Muscle of back (tissue), 13 donors: ENCODE measurements at places on chromosomes 16 and 17. TPM values are rescaled to one million over a fixed set of nuclear protein-coding genes. Genes with fewer than 3 reads are reported as not detected.

Gene SHCBP1
- 8.2 TPM for polyA plus RNA-seq

Gene PRSS33
- not detected for polyA plus RNA-seq

Gene LAT
- polyA plus RNA-seq = 1.8 TPM

Gene CEMP1
- polyA plus RNA-seq = not detected

Gene CCL4L2
- polyA plus RNA-seq = 0.79 TPM

Gene RNF227
- polyA plus RNA-seq = 2.7 TPM

Gene RRAD
- polyA plus RNA-seq = 7.5 TPM

Gene SLC16A6
- 0.38 TPM for polyA plus RNA-seq

Gene NPIPA2
- polyA plus RNA-seq = 6.4 TPM

Gene PIK3R5
- 1.9 TPM for polyA plus RNA-seq

DNA sequence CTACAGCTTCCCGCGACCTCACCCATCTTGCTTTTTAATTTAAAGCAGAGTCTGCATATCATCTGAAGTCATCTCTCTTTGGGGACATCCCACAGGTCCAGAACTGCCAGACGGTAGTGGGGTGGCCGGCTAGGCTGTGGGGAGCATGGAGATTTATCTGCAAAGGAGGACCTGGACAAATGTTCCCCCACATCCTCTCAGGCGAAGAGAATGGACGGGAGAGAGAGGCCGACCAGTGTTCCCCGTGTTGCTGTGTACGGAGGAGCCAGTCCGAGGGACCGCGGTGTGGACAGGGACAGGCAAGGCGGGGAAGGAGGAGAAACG lies 665 bp upstream of the MT1M start:
- DNase-seq = no peak

DNA sequence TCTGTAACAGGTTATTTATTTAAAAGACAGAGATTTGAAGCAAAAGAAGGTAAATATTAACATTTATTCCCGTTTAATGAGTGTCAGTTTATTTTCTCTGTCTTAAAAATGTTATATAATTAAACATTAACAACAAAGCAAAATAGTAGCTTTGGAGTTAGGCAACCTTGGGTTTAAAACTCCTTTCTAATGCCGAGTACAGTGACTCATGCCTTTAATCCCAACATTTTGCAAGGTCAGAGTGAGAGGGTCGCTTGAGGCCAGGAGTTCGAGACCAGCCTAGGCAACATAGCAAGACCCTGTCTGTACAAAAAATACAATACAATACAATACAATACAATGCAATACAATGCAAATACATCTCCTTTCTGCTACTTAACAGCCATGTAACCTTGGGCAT lies 128.7 kb downstream of the CHD9 start:
- no peak for DNase-seq

DNA sequence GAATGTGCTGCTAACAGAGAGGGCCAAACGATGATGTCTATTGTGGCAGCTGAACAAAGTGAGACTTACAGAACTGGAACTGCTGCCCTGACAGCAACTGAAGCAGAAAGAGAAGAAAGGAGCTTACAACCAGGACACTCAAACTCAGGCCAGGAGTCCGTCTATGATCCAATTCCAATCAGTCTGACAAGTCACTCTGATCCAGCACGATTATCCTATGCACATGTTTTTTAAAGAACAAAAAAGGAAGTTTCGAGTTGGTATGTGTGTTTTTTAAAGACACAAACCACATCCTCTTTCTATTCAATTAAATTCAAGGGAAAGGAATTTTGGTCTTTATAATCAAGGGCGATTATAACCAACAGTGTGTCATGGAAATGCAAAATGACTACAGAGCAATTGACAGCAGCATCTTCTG lies 42.4 kb upstream of the MTMR4 start:
- DNase-seq = peak; percentile 47

- no peak for DNase-seq
These were observed 13.1 kb downstream of the RAPGEFL1 start for GRCh38 chr17:40190197-40191021.

DNA sequence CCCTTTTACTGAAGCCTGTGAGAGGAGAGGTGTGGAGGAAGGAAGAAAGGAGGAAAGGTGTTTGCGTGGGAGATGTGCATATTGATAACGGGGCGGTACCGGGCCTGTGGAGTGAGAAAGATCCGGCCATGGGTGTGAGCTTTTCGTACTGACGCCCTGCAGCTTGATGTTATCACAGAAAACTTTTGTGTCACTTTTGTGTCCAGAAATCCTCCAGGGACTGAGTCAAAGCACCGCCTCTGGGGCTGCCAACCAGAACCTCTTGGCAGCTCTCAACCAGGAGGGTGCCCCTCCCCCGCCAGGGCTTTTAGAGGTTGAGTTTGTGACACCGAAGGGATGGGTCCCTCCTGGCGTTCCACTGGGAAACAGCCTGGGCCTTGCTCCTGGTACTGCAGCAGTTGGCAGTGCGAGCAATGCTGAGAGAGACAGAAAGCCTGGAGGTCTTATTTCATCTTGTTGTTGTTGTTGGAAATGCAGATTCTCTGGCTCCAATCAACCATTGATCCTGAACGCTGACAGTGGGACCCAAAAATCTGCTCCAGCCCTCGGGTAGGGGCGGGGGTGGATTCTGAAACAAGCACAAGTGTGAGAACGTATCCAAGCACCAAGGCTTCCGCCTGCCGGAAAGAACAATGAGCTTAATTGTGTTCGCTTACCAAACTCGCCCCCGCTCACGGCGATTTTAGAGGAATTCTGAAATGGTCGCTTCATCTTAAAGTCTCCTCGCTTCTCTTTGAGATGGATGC lies 65.0 kb downstream of the CRISPLD2 start:
- DNase-seq = peak; percentile 45

DNA sequence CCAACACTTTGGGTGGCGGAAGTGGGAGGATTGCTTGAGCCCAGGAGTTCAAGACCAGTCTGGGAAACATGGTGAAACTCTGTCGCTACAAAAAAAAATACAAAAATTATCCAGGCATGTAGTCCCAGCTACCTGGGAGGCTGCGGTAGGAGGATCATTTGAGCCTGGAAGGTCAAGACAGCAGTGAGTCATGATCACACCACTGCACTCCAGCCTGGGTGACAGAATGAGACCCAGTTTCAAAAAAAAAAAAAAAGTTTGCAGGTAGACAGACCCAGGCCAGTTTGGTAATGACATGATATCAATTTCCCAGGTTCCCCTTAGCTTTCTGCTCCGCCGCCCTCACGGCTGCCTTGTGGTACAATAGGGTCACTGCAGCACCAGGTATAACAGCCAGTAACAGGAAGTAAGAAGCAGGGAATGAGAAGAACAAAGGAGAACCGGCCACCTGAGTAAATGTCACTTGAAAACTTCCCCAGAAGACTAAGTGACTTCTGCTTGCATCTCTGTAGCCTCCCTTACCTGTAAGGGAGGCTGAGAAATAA lies 201.2 kb upstream of the HSBP1 start:
- DNase-seq = no peak

DNA sequence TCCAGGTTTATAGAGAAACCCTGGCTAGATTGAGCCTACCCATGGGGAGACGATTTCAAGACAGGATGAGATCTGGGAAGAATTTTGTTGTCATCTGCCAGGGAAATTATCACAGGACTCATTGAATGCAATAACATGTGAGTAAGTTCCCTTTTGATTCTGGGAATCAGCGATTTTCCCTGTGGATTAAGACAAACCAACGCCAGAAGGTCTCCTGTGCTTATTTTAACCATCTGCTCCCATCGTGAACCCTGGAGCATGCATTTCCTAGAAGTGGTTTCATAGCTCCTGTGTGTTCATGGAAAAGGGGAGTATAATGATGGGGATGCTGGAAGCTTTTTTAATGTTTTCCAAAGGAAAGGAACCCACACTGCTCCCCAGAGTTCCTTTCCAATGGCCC lies 21.0 kb upstream of the ARHGAP44 start:
- DNase-seq = no peak

GRCh38 chr16:8713635-8714172 lies 39.3 kb downstream of the ABAT start:
- DNase-seq = no peak

- DNase-seq = no peak
These were observed 65.2 kb upstream of the SIAH1 start for GRCh38 chr16:48450367-48450766.

- DNase-seq = peak; percentile 23
These were observed 19.4 kb downstream of the IQCK start for GRCh38 chr16:19737306-19738038.

DNA sequence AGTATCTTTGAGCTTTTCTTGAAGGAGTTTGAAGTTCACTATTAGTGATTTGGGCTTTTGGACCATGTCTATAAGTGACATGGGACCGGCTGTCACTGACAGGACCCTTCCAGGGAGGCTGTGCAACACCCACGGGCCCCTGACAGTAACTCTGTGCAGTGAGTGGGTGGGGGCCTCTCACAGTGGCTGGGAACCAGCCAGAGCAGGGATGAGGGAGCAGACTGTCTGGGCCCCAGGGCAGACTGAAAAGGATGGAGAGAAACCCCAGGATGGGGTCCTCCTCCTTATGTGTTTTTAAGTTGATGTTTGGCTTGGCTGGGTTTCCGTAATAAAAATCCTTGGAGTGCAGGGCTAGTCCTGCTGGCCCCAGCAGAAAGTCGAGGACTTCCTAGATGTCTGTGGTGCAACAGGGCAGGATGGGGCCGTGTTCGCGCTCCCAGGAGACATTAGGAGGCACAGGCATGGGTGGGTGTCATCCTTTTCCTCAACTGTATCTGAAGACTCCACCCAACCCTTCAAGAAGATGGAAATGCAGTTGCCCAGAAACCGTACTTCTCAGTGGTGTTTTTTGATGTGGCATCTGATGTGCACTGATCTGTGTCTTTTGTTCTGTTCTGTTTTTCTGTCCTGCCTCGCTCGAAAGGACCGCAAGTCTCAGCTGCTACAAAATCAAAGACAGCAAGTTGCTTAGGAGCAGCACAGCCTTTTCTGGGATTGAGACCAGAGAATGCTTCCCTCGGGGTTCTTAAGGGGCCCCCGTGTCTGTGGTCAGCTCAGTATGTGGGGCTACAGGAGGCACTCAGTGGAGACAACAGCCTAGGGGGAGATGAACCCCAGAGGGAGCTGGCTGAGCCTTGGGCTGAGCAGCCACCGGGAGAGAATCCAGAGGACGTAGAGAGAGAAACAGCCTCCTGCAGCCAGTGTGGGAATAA lies 24.2 kb downstream of the PLD6 start:
- no peak for DNase-seq

GRCh38 chr17:78793968-78794367 lies 11.9 kb upstream of the CYTH1 start:
- no peak for DNase-seq

- no peak for DNase-seq
These were observed 79.8 kb downstream of the HELZ start for GRCh38 chr17:67165201-67165600.

- DNase-seq = peak; percentile 86
These were observed 2.9 kb upstream of the FOXC2 start for GRCh38 chr16:86563469-86564345.

DNA sequence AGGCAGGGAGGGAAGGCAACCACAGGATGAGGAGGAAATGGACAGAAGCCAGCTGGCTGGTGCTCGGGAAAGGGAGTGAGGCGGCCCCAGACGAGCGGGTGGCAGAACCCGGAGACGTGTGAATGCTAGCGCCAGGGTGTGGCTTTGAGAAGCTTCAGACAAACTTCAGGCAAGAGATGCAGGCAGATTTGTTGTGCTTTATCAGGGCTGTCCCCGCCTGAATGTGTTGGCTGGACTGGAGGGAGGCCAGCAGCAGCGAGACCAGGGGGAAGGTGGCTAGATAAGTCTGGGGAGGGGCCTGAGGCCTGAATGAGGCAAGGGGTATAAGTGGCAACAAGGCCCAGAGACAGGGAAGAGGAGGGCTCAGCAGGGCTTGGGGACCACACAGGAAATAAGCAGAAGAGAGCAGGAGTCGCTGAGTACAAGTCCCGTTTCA lies 22.0 kb downstream of the CAMKK1 start:
- no peak for DNase-seq

- no peak for DNase-seq
These were observed 6.8 kb downstream of the MGRN1 start for GRCh38 chr16:4631444-4631843.

DNA sequence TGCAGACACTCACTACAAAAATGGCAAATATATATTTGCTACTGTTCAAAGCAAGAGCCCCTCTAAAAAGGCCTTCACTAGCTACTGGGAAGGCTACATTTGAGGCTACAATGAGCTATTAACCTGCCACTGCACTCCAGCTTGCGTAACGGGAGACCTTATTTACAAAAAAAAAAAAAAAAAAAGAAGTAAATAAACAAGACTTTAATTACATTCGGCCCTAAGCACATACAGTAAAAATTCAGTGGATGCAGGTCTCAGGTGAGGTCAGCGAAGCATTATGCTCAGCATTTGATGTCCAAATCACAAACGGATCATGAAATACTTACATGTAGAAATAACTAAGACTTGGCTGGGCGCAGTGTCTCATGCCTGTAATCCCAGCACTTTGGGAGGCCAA lies 26.7 kb upstream of the LCMT1 start:
- no peak for DNase-seq

DNA sequence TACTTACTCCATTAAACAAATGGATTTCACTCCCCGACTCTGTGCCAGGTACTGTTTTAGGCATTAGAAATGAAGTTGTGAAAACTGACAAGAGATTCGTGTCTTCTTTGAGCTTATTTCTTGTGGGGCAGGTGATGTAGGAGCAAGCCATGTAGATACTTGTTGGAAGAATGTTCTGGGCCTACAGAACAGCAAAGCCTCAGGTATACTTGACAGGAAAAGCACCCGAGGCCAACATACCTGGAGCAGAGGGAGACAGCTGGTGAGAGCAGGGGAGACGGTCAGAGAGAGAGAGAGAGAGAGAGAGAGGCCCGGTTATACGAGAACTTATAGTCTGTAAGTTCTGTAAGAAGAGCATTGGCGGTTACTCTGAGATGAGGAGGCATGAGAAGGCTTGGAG lies 110.8 kb downstream of the FTO start:
- DNase-seq = no peak

GRCh38 chr17:9361188-9361955 lies 214.2 kb downstream of the STX8 start:
- DNase-seq = no peak

GRCh38 chr16:66547101-66547989 lies 2.6 kb downstream of the TK2 start:
- no peak for DNase-seq
